Frontal cortex (tissue), 4 donors: ENCODE measurements at places on chromosomes 2 and 18. TPM values are rescaled to one million over a fixed set of nuclear protein-coding genes. Genes with fewer than 3 reads are reported as not detected.

Gene NYAP2
- total RNA-seq: 14.3 TPM

Gene EVA1A
- total RNA-seq: 0.41 TPM

Gene SPATS2L
- total RNA-seq: 40.8 TPM

Gene XRCC5
- total RNA-seq: 415 TPM

Gene GPBAR1
- not detected for total RNA-seq

Gene PLGLB2
- 0.41 TPM for total RNA-seq

Gene SP140
- total RNA-seq: 0.82 TPM

Gene IL1F10
- total RNA-seq: not detected

Gene SULT1C4
- 4.5 TPM for total RNA-seq

Gene SIX3
- total RNA-seq: 1.2 TPM

Gene ACMSD
- not detected for total RNA-seq

Gene DYNC1I2
- 280 TPM for total RNA-seq

Gene CIB4
- not detected for total RNA-seq

Gene GDF7
- total RNA-seq: under 0.01 TPM

DNA sequence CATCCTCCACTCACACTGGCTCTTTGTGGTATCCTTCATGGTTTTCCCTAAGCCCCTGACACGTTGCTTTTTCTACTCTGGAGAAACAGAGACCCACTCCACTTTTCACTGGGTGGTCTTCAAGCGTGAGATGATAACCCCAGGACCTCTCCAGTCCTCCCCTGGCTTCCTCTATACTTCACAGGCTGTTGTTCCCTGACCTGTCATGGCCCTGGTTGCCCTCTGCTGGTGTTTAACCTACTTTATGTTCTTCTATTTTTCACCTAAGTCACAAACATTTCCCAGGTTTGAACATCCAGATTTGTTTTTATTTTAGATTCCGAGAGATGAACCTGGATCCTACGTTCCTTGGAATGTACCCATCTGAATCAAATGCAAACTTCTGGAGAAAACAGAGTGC lies 84.5 kb downstream of the AOX1 start:
- DNase-seq: no peak

DNA sequence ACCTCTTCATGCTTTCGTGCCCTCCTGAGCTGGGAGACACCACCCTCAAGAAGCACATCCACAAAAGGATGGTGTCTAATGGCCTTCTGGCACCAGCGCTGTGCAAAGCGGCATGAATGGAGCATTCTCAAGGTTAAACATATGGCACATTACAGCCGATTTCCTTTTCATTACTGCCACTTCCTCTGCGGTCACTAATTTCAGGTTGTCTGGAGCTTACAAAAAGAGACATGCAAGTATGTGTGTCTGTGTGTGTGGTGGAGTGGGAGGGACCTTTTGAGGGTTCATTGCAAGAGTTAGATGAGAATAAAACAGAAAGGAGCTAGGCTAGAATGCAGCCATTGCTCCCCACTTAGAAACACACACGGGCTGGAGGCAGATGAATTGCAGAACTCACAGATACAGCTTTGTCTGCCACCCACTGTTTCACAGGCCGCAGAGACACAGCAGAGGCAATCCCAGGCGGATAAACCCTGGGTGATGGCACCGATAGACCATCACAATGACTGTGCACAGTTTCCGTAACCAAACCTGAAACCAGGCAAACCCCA lies 76.0 kb downstream of the TGIF1 start:
- no peak for DNase-seq

- DNase-seq: no peak
Observed at GRCh38 chr2:119464981-119465380, 33.3 kb downstream of the TMEM37 start.

GRCh38 chr18:60053747-60054304 lies 154.0 kb downstream of the PMAIP1 start:
- no peak for DNase-seq

- no peak for DNase-seq
Observed at GRCh38 chr2:179268277-179268925, 3.8 kb upstream of the SESTD1 start.

DNA sequence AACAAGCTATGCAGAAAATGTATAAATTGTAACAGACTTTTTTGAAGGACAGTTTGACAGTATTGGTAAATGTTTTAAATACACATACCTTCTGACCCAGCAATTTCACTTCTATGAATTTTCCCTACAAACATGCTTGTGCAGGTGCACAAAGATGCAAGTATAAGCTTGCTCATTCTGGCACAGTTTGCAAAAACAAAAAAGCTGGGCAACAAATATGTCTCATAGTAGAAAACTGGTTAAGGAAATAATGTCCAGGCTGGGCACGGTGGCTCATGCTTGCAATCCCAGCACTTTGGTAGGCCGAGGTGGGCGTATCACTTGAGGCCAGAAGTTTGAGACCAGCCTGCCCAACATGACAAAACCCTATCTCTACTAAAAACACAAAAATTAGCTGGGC lies 96.9 kb upstream of the NEDD4L start:
- no peak for DNase-seq

GRCh38 chr2:128069769-128070168 lies 21.2 kb upstream of the UGGT1 start:
- no peak for DNase-seq

DNA sequence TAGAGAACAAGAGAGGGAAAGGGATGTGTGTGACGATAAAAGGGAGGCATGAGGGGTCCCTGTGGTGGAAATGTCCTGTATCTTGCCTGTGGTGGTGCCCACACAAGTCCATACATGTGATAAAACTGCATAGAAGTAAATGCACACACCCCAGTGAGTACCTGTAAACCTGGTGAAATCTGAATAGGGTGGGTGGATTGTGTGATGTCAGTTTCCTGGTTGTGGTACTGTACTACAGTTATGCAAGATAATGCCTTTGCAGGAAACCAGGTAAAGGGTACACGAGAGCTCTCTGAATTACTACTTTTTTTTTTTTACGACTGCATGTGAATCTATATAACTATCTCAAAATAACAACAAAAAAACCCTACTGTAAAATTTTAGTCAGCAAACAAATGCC lies 22.1 kb downstream of the SERPINE2 start:
- no peak for DNase-seq

DNA sequence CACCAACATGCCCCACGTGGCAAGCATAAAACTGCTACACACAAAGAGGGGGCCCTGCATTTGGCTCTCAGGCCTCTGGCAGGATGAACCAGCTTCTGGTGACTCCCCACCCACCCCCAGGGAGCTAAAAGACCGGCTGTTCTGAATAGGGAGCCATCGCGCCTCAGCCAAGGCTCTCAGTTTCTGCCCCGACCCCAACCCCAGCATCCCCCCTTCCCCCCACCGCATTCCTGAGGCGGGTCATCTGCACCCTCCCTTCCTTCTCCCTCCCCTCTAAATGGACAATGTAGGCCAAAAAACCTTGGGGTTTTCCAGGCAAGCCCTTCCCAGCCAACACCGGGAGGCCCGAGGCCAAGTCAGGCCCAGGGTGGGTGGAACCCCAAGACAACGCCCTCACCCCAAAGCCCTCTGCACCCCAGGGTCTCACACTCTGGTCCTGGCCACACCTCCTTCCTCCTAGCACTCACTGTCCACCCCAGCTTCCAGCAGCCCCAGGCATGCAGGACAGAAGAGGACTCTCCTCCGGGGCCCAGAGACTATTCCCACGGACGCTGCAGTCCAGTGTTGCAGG lies 5.7 kb downstream of the CYP26B1 start:
- DNase-seq: no peak

DNA sequence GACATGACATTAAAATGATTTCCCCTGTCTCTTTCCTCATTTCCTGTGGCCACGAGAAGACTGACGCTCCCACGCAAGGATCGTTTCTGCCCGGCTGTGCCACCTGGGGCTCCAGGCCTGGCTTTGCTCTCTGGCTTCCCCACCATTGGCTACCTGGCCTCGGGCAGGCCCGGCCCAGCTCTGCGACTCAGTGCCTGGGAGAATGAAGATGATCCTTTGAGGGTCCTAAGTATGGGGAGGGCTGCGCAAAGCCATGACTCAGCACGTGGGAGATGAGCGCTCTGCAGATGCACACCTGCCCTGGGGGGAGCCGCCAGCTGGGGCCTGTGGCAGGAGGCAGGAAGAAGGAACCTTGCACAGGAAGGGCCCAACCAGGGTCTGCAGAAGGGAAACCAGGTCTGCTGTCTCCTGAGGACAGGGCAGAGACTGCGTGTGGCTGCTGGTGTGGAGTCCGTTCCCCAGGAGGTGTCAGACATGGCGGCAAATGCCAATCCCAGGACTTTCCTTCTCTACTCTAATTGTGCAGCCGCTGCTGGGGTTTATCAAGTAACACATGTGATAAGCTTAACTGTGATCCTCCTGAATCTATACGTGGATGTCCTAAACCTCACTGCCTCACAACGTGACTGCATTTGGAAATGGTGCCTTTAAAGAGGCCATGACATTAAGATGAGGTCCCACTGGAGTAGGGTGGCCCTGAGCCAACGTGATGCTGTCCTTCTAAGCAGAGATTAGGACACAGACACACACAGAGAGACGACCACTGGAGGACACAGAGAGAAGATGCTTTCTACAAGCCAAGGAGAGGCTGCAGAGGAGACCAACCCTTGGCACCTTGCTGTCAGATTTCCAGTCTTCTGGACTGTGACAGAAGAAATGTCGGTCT lies 32.9 kb downstream of the MBP start:
- no peak for DNase-seq

DNA sequence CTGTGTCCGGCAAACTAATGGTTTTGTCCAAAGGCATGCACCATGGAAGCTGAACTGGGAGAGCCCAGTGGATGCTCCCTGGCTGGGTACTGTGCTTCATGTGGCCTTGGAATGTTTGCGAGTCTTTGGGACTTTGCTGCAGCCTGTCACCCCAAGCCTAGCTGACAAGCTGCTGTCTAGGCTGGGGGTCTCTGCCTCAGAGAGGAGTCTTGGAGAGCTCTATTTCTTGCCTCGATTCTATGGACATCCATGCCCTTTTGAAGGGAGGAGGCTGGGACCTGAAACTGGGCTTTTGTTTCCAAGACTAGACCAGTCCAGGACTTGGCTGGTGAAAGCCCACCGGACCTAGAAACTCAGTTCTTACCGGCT lies 1.7 kb downstream of the MARS2 start:
- DNase-seq: no peak

- DNase-seq: no peak
Observed at GRCh38 chr2:29615841-29616240, 305.5 kb downstream of the ALK start.

GRCh38 chr2:26399771-26400376 lies 1.8 kb upstream of the DRC1 start:
- no peak for DNase-seq

GRCh38 chr2:60715561-60715960 lies 40.5 kb upstream of the PAPOLG start:
- DNase-seq: no peak

- DNase-seq: no peak
Observed at GRCh38 chr2:11592671-11593574, 59.1 kb downstream of the GREB1 start.

DNA sequence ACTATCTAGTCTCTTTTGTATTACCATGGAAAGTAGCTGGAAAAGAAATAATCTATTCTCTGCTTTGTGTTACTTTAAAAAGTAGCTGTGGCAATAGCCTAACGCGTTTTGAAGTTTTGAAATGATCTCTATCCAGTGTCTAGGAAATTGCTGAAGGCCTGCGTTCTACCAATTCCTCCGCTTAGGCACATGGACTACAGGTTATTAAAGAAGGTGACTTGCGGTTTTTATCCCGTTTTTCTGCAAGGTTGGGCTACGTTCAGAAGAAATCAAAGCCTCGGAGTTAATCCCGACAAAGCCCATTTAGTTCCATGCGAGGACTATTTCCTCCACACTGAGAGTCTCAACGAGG lies 636 bp upstream of the UBXN4 start:
- no peak for DNase-seq

DNA sequence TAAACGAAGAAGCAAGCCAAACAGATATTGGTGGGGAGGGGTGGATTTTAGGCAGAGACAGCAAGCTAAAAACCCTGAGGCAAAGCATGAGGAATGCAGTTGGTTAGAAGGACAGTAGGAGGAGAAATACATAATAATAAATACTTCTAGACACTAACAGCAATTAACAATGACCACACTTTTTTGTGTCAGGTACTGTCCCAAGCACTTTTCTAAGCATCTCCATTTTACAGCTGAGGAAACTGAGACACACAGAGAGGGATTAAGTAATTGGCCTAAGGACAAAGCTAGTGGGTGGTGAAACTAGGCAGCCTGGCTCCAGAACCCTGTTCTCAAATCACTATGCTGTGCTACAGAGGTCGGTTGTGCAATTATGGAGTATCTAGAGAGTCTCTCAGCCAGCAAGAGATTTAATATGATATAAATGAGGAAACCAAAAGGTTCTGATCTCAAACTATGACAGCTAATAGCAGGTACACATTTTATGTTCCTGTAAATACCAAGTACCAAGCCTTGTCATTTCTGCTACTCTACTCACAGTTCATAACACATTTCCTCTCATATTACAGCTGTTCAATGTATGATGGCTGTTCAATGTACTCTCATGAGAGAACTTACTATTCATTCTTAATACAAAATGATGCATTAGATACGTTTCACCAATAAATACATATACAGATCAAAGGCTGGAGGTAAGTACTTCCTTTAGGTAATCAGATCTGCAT lies 5.3 kb downstream of the MAP4K3 start:
- DNase-seq: no peak

DNA sequence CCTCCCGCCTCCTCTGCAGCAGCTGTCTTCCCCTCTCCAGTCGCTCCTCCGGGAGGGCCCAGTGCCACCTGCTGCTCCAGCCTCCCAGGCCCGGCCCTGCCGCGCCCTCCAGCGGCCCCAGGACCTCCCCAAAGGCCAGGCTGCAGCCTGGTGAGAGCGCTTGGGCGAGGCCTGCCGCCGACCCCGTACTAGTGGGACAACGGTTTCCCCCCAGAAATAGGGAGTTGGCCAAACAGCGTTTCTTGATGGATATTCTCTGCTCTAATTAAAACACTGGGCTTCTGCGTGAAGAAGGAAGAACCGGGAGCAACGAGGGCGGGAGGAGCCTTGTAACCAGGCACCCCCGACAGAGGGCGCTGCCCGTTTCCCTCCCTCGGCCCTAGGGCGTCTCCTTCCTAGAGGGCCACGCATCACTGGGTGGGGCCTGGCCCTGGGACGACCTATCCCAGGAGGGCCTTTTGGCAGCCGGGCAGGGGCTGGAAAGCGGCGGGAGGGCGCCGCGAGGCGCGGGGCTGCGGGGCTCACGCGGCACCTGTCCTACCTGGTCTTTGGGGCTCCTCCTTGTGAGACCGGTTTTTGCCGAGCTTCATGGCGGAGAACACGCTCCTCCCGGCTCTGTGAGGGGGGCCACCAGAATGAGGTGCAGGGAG lies 25.4 kb upstream of the OTOF start:
- DNase-seq: peak; percentile 69
